DMS53 (cell line): ENCODE measurements at places on chromosomes 6 and 20.

GRCh38 chr6:39791850-39792539, at the start of gene DAAM2:
TSS of gene DAAM2 (plus strand) at chr6:39792376. CDS start at chr6:39856303, 63,927 bp downstream.
- DNase-seq: peak; percentile 62

DNA sequence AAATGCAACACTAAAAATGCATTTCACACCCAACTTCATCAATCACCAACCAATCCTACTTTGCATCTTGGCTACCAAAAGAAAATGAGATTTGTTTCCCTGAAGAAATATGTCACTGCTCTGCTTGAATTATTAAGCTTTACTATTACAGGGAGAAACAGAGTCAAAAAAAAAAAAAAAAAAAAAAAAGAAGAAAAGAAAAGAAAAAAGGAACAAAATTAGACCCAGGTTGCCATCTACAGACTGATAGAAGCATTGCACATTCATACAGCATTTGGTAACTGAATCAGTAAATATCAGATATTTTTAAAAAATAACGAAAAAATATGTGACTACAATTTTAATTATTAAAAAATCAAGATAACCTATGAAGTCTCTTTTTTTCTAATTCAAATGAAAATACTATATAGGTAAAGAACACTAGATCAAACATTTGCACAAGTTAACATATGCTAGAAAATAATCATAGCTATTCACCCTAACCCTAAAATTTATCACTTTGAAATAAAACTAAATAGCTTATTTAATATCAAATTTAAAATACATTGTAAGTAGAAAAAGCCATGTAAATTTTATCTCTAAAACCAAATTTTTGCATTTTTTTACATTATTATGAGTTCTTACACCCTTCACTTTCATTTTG, 83.3 kb downstream of the DCDC2 start:
- DNase-seq: peak; percentile 56

DNA sequence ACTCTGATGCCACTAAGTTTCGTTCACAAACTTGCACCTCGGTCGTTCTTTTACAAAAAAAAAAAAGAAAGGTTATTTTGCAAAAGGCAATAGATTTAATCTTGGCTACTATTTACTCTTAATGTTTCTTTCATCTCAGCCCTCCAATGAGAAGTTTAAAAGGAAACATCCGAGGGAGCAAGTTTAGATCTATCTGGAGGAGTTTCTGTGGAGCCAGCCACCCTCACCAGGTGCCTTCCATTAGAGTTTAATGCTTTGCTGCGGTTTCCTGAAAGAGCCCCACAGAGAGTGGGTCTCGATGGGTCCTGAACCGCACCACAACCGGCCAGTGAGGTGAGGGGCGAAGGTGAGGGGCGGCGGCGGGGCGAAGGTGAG, 632 bp downstream of the PRKN start:
- DNase-seq: peak; percentile 54

DNA sequence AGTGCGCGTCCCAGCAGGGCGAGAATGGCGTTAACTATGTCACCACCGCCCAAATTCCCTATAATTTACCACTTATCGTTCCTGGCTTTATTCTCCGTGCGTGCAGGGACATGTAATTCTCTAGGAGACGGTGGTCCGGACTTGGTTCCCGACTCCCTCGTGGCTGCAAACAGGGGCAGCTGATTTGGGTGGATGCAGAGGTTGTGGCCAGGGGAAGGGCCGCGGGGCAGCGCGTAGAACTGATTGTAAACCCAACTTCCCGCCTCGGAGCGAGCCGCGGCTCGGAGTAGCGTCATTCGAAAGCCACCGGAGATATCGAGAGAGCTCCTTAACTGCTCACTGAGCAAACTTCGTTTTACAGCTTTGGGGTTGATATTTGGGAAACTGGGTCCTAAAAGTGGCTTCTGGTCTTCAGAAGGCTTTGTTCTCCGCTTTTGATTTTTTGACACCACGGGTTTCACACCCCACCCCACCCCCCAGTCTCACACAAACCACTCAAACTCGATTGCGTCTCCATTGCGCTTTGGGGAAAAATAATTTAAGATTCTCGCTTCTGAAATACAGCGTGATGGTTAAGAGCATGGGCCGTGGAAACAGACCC, 17.5 kb upstream of the ZSCAN9 start:
- peak; percentile 61 for DNase-seq

DNA sequence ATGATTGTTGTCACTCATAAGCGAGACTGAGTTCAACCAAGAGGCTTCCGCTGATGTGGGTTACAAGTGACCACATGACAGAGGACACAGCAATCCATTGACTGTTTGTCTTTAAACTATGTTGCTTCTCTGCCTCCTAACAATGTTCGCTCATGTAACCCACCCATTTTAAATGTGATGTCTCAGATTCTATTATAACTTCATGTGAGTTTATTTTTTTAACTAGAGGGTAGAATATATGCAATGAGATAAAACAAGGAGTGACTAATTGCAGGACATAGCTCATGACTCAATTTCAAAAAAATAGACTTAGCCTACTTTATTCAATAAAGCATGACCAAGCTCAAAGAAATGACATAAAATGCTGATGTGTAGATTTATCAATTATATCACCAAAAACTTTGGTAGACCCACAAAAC, 119.2 kb upstream of the SASH1 start:
- DNase-seq: no peak

DNA sequence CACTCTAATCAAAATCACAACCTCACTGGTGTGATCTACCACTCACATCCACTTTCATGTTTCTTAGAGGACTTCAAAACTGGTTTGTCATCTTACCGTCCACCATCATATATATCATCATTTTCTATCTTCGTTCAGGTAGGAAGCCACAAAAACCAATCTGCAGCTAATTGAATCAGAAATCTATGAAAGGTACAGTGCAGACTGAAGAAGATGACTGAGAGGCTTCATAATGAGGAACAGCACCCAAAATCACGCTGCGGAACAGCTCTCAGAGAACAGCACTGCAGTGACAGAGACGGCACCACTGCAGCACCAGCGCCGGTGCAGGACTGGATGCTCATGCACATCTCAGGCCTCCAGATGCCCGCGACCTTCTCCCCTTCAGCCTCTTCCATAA, 13.0 kb downstream of the GMDS start:
- no peak for DNase-seq

DNA sequence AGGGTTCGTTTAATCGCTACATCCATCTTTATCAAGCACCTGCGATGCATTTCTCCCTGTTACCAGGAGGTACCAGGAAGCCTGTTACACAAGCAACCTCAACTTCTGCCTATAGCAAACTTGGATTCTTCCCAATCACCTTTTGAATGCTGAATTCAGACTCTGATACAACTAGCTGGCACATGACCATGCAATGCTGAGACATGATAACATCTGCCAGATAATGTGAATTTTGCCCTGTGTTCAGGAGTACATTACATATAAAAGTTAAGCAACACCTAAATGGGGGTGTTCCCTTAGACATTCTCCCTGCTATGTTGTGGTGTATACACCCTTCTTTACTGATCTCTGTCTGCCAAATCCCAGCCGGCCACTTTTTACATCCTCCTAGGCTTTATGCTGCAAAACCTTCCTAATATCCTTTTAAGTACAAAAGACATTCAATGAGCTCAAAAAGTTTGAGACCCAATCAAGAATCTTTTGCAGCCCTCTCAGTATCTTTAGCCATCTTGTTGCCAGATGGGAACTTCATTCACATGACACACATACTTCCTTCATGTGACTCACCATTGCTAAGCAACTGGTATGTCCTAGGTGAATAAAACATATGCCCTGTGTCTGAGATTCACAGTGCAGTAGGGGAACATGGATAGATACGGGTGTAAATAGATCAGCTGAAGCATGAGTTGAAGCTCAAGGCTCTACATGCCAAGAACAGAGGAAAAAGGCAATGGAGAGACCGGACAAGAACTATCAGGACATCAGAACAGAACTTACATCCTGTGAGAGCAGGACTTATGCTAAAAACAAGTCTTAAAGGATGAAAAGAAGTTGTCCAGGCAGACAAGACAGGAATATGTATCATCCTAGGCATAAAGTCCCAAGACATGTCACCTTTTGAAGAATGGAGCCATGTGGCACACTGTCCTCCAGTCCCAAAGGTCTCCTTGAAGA, 84.3 kb downstream of the ZHX3 start:
- DNase-seq: peak; percentile 13
